ENCODE measurements at places on chromosomes 6 and 20.

DNA sequence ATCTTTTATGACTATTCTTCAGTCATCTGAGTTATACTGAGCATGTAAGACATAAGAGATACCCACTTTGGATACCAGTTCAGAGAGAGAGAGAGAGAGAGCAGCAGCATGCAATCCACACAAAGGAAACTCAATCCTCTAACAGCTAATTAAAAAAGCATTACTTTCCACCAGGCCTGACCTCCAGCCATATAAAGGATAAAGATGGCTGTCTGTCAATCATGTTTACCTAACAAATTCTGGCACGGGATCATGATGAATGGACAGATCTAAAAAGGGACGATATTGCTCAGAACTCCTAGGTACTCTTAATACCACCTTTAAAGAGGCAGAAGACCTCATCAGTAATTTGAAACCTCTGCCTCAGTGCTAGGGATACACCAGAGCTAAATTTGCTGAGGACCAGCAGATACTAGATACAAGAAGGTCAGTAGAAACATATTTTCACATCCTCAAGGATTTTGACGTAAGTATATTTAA lies 159.2 kb downstream of the RPS12 start:
- H3K36me3 ChIP-seq = no peaks in the 10 kb centered on the region
- no peak overlapping the region for H3K27ac ChIP-seq
- no peak for DNase-seq
- H3K4me3 ChIP-seq = no peak overlapping the region

DNA sequence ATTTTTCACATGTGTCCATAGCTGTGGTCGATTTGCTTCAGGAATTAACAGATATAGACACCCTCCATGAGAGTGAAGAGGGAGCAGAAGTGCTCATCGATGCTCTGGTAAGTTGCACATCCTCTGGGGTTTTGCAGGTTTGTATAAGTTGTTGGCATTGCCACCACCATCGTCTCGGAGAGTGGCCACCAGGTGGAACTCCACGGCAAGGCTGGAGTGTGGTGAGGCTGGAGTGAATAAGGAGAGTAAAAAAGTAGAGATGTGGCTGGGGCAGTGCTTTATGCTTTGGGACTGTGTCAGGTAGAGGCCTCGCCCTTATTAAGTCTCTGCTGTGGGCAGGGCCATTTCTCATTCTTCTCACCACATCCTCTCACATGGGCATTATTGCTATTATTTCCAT lies 63.7 kb downstream of the CTNNBL1 start:
- H3K27ac ChIP-seq = no peak overlapping the region
- no peaks in the 10 kb centered on the region for H3K4me1 ChIP-seq
- no peaks in the 10 kb centered on the region for H3K27me3 ChIP-seq
- H3K4me3 ChIP-seq = no peak overlapping the region

DNA sequence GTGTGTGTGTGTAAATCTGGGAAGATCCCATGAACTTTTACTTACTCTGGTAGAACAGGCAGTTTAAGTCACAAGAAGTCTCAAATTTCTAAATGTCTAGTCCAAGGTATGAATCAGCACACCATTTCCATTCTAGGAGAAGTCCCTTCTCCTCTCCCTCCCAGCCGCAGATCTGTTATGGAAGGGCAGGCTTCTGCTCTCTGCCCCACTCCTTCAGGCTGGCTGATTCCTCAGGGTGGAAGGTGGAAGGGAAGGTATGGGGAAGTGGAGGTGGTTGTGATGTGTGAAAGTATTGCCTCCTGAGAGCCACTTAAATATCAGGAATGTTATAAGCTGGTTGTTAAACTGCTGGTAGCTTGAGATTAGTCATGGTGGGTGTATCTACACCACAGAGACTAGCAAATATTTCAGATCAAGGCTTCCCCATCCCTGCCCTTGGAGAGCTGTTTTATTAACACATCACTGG lies 44.5 kb upstream of the LAMA4 start:
- no peaks in the 10 kb centered on the region for H3K36me3 ChIP-seq
- H3K4me3 ChIP-seq = no peak overlapping the region
- H3K27me3 ChIP-seq = no peaks in the 10 kb centered on the region
- DNase-seq = no peak

- no peaks in the 10 kb centered on the region for H3K36me3 ChIP-seq
- H3K4me1 ChIP-seq = no peaks in the 10 kb centered on the region
- H3K27me3 ChIP-seq = no peaks in the 10 kb centered on the region
Measured at GRCh38 chr6:134446218-134446848, 128.4 kb upstream of the SGK1 start.

DNA sequence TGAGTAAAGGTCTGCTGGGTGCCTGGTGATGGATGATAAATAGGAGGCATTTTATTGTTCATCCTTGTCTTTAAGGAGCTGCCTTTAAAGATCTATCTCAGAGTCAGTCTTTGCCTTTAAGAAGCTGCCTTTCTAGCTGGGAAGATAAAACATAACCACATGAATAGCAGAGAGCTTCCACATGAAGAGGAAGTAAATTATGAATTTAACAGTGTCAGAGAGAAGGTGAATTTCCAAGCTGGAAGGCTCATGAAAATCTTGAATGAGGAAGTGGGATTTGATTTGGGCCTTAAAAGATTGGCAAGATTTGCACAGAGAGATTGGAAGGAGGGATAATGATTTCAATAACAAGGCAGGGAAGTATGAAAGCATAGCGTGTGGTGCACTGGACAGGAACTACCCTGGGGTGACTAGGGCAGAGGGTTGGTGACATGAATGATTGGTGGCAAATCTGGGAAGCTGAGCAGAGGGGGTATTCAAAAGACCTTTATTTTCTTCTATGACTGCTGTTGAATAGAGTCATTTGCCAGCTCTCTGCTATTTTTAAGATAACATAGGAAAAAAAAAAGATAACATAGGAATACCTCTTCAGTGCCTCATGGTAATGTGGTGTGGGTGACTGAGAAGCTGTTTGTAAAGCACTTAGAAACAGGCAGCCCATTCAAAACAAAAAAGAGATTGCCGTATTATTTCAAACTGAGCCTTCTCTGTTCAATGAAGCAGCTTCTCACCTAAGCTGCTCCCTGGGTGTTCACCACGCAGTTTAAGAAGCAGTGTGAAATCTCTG lies 591.6 kb downstream of the PKHD1 start:
- DNase-seq = no peak
- H3K4me3 ChIP-seq = no peak overlapping the region
- no peak overlapping the region for H3K27ac ChIP-seq
- no peaks in the 10 kb centered on the region for H3K27me3 ChIP-seq

DNA sequence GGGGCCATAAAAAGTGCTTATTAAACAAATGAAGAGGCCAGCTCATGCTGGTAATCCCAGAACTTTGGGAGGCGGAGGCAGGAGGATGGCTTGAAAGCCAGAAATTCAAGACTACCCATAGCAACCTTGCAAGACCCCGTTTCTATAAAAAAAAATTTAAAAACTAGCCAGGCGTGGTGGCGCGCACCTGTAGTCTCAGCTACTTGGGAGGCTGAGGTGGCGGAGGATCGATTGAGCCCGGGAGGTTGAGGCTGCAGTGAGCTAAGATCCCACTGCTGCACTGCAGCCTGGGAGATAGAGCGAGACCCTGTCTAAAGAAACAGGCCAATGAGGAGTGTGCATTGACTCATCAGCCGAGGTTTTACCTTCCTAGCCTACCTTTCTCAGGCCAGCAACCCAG lies 15.2 kb downstream of the NPEPL1 start:
- H3K4me3 ChIP-seq = no peak overlapping the region
- no peaks in the 10 kb centered on the region for H3K27me3 ChIP-seq
- DNase-seq = no peak
- H3K4me1 ChIP-seq = no peaks in the 10 kb centered on the region

DNA sequence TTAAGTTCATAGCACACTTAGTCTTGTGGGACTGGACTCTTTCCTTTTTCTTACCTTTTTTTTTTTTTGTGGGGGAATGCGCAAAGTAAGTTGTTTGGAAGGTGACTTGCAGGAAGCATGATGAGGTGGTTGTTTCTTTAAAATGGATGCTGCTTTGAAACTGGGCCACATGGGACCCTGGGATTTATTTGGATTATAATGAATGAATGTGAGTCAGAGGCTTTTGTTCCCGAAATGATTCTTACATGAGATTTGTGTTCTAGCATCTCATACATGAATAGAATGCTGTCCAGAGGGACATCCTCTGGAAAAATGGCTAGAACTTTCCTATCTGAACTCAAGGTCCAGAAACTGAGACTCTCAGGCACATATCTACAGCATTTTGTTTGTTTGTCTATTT lies 236.6 kb upstream of the RNF24 start:
- H3K27ac ChIP-seq = no peak overlapping the region
- no peak for DNase-seq
- no peaks in the 10 kb centered on the region for H3K4me1 ChIP-seq
- no peak overlapping the region for H3K4me3 ChIP-seq
- no peaks in the 10 kb centered on the region for H3K36me3 ChIP-seq

DNA sequence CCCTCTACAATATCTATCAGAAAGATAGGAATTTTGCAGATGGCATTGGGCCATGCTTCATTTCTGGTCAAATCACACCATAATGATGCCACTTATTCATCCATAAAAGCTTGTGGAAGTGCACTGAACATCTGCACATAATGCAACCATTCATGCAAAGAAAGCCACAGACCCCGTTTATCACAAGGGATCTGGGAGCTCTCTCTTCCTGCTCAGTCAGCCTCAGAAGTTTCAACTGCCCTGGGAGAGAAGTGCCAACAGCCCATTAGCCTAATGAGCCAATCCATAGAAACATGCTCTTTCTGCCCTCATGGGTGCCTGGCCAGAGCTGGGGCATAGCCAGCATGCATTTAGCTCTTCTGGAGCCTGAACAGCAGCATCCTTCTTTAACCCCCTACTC lies 85.8 kb downstream of the SLC35F1 start:
- DNase-seq = no peak
- no peaks in the 10 kb centered on the region for H3K4me1 ChIP-seq
- H3K27me3 ChIP-seq = no peaks in the 10 kb centered on the region
- no peak overlapping the region for H3K4me3 ChIP-seq
- H3K27ac ChIP-seq = no peak overlapping the region
- H3K36me3 ChIP-seq = no peaks in the 10 kb centered on the region

- H3K4me1 ChIP-seq = no peaks in the 10 kb centered on the region
- no peaks in the 10 kb centered on the region for H3K27me3 ChIP-seq
- no peak for DNase-seq
- H3K4me3 ChIP-seq = no peak overlapping the region
- no peak overlapping the region for H3K27ac ChIP-seq
Measured at GRCh38 chr20:13028001-13028400, 19.2 kb downstream of the SPTLC3 start.

DNA sequence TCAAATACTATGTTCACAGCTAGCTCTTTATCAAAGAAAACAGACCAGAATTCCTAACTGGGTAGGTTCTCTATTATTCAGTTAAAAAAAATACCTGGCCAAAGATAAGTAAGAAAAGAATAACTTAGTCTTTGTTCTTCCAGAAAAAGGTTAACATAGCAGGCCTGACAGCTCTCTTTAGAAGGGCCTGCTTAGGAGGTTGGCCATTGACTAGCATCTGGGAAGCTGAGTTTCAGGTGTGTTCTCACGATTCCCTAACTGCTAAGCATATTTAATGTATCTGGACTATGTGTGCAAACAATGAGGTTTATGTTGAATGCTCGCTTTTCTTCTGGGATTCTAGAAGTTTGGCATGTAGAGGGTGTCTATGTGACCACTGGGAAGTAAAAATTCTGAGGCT lies 618.9 kb downstream of the HACE1 start:
- no peak overlapping the region for H3K4me3 ChIP-seq
- H3K4me1 ChIP-seq = no peaks in the 10 kb centered on the region
- H3K36me3 ChIP-seq = no peaks in the 10 kb centered on the region
- DNase-seq = no peak
- H3K27ac ChIP-seq = no peak overlapping the region

DNA sequence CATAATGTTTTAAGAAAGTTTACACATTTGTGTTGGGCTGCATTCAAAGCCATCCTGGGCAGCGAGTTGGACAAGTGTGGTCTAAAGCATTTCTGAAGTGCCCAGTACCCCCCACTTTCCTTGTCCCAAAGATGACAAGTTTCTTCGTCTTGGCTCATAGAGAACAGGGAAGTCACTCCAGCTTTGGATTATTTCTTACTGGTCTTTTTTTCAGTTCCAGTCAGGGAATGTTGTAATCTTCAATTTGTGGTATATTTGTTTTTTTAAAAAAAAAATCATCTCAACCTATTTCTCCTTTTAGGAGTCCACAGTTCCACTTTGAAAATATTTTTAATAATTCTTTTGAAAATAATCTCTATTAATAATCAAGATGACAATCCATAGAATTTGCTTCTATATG lies 34.0 kb downstream of the SLX4IP start:
- H3K4me1 ChIP-seq = no peaks in the 10 kb centered on the region
- no peaks in the 10 kb centered on the region for H3K36me3 ChIP-seq
- no peaks in the 10 kb centered on the region for H3K27me3 ChIP-seq
- no peak overlapping the region for H3K27ac ChIP-seq

DNA sequence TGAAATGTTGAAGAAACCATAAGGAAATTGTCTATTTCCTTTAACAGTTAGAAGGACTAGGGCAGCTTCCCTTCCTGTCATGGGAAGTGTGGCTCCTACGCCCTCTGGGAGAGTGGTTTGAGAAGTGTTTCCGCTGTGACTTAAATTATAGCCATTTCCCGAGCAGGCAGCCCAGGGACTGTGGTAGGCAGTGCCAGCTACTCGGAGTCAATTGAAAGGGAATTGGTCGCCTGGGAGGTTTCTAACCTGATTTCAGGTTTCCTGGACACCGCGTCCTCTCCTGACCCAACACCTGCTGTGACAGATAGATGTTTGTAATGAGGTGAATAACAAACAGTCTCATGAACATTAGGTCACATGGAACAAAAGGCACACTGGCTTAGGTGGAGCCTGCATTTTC lies 256.1 kb upstream of the PLCB4 start:
- no peaks in the 10 kb centered on the region for H3K36me3 ChIP-seq
- no peak overlapping the region for H3K27ac ChIP-seq
- H3K4me3 ChIP-seq = no peak overlapping the region
- no peaks in the 10 kb centered on the region for H3K4me1 ChIP-seq

GRCh38 chr6:142518761-142519160 lies 217.0 kb downstream of the ADGRG6 start:
- H3K4me1 ChIP-seq = no peaks in the 10 kb centered on the region
- no peaks in the 10 kb centered on the region for H3K27me3 ChIP-seq
- no peaks in the 10 kb centered on the region for H3K36me3 ChIP-seq
- no peak overlapping the region for H3K27ac ChIP-seq
- DNase-seq = no peak

DNA sequence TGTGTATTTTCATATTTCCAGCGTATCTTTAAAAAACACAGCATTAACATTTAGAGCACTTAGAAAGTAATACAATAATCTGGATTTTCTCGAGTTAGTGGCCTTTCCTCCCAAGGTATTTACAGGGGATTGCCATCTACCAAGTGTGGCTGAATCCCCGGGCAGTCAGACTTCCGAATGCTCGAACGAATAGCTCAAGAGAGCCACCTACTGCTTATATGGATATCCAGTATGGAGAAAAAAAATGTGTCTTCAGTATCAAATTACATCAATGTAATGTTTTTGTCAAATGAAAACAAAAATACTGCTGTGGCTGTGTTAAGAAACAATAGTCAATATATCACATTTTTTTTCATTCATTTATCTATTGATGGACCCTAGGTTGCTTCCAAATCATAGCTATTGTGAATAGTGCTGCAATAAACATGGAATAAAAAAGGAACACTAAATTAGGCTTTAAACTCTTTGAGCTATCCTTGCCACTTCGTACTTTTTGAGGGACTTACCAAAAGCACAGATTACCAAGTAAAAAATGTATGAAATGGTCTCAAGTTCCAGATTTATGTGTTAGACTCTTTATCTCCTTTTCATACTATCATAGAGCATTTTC lies 654.5 kb upstream of the PTCHD4 start:
- H3K27ac ChIP-seq = no peak overlapping the region
- H3K36me3 ChIP-seq = no peaks in the 10 kb centered on the region
- H3K4me3 ChIP-seq = no peak overlapping the region
- DNase-seq = no peak
